ENCODE measurements at places on chromosomes 7 and 10.

DNA sequence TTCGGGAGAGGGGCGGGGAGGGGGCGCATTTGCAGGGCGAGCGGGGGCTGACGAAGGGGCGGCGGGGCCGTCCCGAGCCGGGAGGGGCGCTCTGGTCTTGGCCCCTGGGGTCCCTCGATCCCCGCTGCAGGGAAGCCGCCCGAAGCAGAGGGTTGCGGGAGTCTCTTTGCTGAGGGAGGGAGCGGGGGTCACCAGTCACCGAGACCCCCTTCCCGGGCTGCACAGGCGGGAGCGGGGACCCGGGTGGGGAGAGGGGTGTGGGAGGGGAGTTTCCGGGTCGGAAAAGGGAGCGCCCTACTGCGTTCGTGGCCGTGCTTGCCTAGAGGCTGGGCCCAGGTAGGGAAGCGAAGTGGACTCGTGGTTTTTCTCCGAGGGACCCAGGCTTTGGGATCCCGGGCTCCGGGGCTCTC, 422 bp downstream of the AP1S1 start:
- no peak for DNase-seq

GRCh38 chr7:78153285-78153684, 354.7 kb downstream of the PHTF2 start:
- DNase-seq: no peak

GRCh38 chr10:24456322-24456721, 247.4 kb downstream of the KIAA1217 start:
- no peak for DNase-seq

- no peak for DNase-seq
Observed at GRCh38 chr10:132096223-132096622, 30.5 kb downstream of the JAKMIP3 start.

GRCh38 chr10:1187151-1187854, 131.1 kb downstream of the WDR37 start:
- DNase-seq: peak; percentile 45

DNA sequence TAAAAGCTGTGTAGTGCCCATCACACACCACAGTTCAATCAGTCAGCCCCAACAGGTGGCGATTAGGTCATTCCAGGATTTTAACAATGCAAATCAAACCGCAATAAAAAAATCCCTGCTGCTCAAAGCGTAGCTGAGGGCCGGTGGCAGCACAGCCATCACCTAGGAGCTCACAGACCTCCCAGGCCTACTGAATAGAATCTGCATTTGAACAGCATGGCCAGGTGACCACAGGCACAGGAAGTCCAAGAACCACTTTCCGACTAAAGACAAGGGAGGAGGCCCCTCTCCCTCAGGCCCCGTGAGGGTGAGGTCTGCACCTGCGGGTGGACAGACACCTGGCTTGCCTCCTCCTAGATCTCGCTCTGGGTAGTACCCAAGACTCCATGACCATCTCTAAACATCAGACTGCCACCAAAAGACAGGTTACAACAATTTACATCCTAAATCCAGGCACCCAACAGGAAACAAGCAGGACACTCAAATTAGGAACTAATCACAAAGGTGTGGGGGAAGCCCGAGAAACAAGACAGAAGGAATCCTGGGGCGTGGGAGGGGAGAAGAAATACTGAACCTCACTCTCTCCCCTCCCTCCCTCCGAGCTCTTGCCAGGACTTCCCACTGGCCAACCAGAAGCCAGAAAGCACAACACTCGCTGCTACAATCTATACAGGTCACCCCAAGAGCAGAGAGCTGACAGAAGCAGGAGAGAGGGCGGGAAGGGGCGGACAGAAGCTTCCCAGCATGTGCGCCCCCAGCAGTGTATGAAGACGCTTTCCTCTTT, 19.2 kb downstream of the GNA12 start:
- DNase-seq: no peak

DNA sequence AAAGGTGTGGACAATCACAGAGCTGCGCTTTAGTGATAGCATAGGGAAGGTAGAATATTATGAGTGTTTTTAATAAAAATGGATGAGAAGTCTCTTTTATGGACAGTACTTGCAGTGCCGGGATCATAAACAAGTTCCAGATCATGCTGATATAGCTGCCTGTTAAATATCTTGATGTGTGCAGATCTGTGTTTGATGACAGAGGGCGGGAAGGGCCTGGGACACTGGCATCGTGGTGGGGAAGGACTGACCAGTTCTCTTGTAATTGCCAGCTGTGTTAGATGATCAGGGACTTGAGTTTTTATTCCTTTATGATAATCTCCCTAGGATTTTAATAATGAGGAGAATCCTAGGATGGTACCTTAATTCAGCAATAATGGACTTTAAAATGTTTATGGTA, 14.6 kb downstream of the SND1 start:
- DNase-seq: no peak

DNA sequence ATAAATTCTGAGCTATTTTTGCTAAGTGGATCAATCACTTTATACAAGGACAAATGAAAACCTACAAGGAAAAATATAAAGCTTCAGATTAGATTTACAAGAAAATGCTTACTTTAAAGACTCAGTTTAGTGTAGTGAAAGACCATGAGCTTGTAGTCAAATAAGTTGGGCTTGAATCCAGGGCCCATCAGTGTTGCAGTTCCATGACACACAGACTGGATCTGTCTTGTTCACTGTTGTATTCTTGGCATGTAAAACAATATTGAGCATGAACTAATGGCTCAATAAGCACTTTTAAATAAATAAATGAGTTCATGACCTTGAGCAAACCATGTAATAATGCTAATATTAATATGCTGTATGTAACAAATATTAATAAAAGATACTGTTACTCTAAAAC, 164.6 kb upstream of the KCND2 start:
- no peak for DNase-seq

DNA sequence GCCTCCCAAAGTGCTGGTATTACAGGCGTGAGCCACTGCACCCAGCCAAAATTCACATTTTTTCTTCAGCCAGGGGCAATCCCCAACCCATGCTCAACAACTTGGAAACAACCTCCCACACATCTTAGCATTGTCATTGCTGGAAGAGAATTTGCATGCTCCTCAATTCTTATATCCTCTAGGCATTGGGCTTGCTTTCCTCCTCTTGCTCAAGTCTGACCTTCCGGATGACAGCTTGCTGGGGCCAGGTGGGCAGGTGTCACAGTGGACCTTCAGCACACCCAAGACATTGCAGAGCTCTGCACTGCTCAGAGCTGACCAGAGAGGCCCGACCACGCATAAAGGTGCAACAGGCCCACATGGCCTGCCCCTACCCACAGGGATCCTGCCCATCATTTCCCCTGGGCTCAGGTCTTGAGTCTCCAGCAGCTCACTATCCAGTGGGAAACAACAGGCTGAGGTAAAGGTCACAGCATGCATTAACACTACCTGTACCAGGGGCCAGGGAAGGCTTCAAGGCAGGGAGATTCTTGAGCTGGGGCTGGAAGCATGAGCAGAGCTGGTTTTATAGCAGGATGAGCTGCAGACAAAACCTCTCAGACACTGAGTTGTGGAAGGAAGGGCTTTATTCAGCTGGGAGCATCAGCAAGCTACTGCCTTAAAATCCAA, 6.8 kb upstream of the GPR15LG start:
- DNase-seq: no peak

GRCh38 chr7:155882596-155882995, 70.3 kb upstream of the SHH start:
- no peak for DNase-seq

DNA sequence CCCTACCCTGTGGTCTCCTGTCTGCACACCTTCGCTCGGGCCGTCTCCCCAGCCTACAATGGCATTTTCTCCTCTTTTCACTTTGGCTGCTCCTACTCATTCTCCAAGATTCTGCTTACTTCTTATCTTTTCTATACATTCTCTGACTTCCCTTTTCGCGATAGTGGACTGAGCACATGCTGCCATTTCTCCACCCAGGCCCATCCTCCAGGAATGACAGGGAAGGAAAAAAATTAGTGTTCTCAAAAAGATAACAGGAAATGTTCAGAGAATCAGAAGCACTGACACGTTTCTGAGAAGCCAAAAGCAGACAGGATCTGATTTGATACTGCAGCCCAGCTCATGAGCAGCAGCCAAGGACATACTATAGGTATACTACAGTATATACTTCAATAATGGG, 6.4 kb upstream of the ANXA11 start:
- DNase-seq: no peak

DNA sequence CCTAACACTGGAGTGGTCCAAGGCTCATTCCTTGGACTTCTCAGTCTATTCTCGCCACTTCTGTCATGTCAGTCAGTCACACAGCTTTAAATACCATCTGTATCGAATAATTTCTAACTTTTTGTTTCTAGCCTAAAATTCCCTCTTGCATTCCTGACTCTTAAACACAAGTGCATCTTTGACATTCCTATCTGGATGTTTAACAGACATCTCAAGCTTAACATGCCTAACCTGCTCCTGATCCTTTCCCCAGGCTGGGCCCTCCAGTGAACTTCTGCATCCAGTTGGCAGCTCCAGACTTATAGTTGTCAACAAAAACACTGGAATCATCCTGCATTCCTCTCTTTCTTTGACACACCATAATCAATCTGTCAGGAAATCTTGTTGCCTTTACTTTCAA, 4.5 kb upstream of the ABCB4 start:
- DNase-seq: no peak

- DNase-seq: peak; percentile 50
Observed at GRCh38 chr7:56287429-56288138, 171.4 kb upstream of the NUPR2 start.

DNA sequence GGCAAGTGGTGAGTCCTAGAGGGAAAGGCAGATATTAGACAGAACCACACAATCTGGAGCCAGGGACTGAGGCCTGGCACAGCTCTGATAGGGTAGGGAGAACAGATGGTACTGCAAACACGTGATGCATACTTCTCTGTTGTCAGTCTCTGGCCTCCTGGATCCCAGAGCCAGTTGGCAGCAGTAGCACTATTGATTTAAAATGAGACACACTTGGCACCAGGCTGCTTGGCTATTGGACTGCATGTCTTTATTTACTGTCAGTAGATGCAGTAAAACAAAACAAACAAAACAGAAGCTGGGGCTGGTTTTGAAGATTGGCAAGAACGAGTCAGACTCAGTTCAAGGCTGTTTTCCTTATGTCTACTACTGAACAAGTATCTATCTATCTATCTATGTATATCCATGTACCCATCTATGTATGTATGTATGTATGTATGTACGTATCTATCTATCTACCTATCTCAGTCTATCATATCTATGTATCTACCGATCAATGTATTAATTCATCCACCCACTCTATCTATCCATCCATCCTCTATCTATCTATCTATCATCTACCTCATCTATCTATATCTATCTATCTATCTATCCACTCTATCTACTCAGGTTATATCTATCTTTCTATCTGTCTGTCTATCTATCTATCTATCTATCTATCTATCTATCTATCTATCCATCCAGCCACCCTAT, 23.4 kb upstream of the MGAM2 start:
- DNase-seq: no peak

GRCh38 chr7:42315103-42315502, 78.1 kb upstream of the GLI3 start:
- DNase-seq: no peak

DNA sequence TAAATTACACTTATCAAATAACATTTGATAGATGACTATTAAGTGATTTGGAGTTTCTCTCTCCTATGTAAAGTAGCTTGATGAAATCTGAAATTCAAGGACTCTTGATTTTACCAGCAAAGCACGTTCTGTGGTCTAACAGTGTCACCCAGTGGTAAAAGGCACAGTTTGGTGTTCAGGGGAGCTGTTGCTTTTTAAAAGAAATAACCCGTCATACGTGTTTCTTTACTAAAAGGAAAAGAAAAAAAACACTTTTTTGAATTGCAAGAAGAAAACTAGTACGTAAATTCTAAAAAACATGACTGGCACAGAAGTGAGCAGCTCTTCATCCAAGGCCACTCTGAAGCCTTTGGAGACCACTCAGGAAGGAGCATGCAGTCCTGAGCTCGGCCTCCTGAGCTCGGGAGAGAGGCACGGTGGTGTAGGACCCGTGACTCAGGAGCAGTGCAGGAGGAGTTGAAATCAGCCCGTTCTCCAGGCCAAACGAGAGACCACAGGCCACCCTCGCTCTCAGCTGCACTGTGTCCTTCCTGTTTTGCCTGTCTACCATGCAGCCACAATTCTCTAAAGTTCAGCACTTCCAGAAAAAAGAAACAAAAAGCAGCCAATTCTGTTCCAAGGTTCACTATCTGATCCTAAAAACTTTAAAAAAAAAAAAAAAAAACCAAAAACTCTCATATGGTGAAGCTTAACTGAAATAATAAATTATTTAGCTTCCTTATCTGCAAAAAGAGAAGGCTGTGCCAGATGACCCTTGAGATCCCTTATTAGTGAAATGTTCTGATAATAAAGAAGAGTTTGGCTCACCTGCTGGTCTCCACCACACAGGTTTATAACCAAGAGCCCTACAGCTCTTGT, 212.6 kb upstream of the FRMD4A start:
- DNase-seq: no peak

GRCh38 chr10:23723796-23724195, 284.9 kb downstream of the OTUD1 start:
- DNase-seq: no peak

GRCh38 chr10:98320486-98321185, 52.6 kb upstream of the LOXL4 start:
- no peak for DNase-seq

GRCh38 chr10:71774916-71775702, 1.8 kb upstream of the VSIR start:
- DNase-seq: no peak

- DNase-seq: no peak
Observed at GRCh38 chr7:47297120-47297519, 284.8 kb downstream of the TNS3 start.

- DNase-seq: no peak
Observed at GRCh38 chr7:7454000-7454399, 81.7 kb downstream of the COL28A1 start.

- no peak for DNase-seq
Observed at GRCh38 chr10:43226441-43226840, 40.4 kb downstream of the RASGEF1A start.

GRCh38 chr7:45682836-45683555, 108.8 kb downstream of the ADCY1 start:
- no peak for DNase-seq

DNA sequence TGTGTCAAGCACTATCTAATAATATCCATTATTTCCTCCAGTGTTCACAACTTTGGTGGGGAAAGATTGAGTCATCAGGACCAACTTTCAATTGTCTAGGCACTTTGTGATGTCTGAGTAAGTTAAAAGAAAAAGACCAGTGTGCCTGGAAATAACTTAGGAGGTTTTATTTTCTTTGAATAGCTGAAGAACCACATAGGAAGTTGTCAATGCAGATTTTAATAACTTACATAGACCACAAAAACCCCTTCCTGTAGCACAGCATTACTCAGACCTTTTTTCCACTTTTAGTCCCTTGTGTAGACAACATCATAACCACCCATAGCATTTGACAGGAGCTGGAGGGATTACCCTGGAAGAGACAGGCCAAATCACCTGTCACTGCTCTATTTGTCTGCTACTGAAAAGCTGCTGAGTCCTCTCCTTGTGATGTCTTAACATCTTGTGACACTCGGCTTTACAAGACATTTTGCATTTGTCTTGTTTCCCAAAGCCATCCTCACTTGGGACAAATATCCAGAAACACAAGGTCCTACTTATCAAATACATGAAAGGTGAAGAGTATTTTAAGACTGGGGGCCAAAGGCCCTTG, 241.5 kb upstream of the PTER start:
- no peak for DNase-seq
